Activated CD8-positive, alpha-beta memory T cell treated with anti-CD3 and anti-CD28 coated beads, Interleukin-2, amount 10 ng/mL, durations not matched to agents 7 days and 5 days (primary cell): ENCODE measurements at places on chromosomes 12 and 14. TPM values are rescaled to one million over a fixed set of nuclear protein-coding genes. Genes with fewer than 3 reads are reported as not detected.

- H3K27me3 ChIP-seq = no peaks in the 10 kb centered on the region
- peaks cover 23% of the 10 kb centered on the region for H3K4me1 ChIP-seq
- H3K27ac ChIP-seq = no peak overlapping the region
- no peak overlapping the region for H3K4me3 ChIP-seq
Measured at GRCh38 chr12:50918584-50919316, 33.6 kb upstream of the HIGD1C start.

- H3K27me3 ChIP-seq = no peaks in the 10 kb centered on the region
- H3K27ac ChIP-seq = no peak overlapping the region
- H3K4me1 ChIP-seq = no peaks in the 10 kb centered on the region
- H3K4me3 ChIP-seq = no peak overlapping the region
Measured at GRCh38 chr12:75833268-75833667, 198.3 kb downstream of the PHLDA1 start.

DNA sequence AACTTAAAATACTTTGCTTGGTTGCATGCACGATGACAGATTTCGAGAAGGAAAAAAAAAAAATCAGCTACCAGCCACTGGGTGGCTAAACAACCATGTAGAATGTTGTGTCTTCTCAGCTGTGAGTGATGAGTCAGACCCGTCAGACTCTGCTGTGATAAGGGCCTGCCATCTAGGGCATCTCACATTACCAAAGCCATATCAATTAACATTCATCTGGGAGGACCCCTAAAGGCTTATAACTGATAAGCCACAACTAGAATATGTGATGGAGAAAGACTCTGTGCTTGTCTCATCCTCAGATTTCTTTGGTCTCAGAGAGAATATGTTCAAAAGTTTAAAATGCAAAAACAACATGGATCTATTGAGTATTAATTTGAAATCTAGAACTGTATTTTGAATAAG, 111.5 kb downstream of the PAX9 start:
- no peaks in the 10 kb centered on the region for H3K36me3 ChIP-seq
- H3K4me3 ChIP-seq = no peak overlapping the region
- no peaks in the 10 kb centered on the region for H3K27me3 ChIP-seq

- H3K4me1 ChIP-seq = no peaks in the 10 kb centered on the region
- no peak overlapping the region for H3K27ac ChIP-seq
- no peak overlapping the region for H3K4me3 ChIP-seq
Measured at GRCh38 chr12:87074781-87075180, 818.6 kb upstream of the MGAT4C start.

GRCh38 chr12:81888106-81888740, 129.1 kb upstream of the PPFIA2 start:
- no peaks in the 10 kb centered on the region for H3K36me3 ChIP-seq
- H3K4me1 ChIP-seq = no peaks in the 10 kb centered on the region
- no peak overlapping the region for H3K4me3 ChIP-seq
- H3K27ac ChIP-seq = no peak overlapping the region
- no peak for DNase-seq
- no peaks in the 10 kb centered on the region for H3K27me3 ChIP-seq

DNA sequence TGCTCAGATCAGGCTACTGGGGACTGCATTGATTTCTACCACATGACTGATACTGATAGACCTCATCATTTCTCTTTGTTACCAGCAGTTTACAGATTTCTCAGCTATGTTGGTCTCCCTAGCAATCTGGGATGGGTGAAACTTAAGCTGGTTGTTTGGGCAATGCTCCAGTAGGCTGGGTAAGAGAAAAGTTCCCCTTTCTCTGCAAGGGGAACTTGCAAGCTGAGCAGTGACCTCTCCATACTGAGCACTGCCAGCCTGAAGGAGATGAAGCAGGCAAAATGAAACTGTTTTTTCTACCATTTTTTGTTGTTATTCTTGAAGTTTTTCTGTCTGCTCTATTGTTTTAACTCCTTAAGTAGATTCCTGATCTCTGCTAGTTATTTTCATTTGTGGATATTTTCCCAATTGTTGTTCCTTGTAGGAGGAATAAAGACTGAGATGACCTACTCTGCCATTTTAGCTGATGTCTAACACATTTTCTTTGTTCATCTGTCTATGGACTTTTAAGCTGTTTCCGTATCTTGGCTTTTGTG, 1.3 kb upstream of the OR4M1 start:
- H3K27ac ChIP-seq = no peak overlapping the region
- H3K4me3 ChIP-seq = no peak overlapping the region
- no peaks in the 10 kb centered on the region for H3K27me3 ChIP-seq
- DNase-seq = no peak

DNA sequence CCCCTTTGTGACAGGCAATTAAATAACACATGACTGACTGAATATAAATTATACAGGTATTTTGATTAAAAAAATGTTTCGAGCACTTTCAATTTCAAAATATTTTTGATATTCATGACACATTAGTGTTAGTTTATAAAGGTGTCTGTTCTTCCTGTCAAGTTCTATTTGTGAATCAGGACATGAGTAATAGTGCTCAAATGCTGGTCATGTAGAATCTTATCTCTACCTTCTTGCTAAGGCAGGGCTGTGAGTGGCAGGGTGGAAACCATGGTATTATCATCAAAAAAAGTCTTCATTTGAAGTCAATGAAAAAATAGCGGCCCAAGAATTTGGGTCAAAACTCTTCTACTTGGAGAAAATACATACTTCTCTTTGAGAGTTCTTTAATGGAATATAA, 250.2 kb downstream of the DACT1 start:
- no peak for DNase-seq
- no peak overlapping the region for H3K4me3 ChIP-seq
- H3K4me1 ChIP-seq = no peaks in the 10 kb centered on the region
- no peaks in the 10 kb centered on the region for H3K27me3 ChIP-seq

DNA sequence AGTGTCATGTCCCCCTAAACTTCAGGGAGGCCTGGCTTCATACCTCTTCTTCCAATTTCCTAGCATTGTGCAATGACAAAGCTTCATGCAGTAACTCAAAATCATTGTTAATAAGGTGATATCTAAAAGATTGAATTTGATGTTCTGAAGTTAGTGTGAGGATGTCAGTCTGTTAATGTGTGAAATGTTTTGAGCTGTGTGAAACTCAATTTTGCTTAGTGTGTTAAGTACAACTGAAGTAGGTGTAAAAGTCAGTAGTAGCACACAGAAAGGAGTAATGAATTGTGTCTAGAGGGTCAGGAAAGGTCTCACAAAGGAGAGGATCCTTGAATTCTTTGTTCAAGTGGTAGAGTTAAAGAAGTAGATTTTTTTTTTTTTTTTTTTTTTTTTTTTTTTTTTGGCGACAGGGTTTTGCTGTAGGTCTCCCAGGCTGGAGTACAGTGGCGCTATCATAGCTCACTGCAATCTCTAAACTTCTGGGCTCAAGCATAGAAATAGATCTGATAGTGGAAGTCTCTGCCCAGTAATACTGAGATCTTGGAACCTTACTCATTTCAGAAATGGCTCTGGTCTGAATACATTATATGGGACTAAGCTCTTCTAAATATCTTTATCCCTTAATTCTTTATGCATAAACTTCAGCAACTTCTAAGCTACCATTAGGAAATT, 63.9 kb downstream of the FUT8 start:
- peaks cover 44% of the 10 kb centered on the region for H3K36me3 ChIP-seq
- peaks cover 60% of the 10 kb centered on the region for H3K4me1 ChIP-seq
- H3K27me3 ChIP-seq = no peaks in the 10 kb centered on the region
- no peak overlapping the region for H3K4me3 ChIP-seq
- H3K27ac ChIP-seq = peak overlapping the region; percentile 73
- DNase-seq = no peak

GRCh38 chr14:101625336-101626097, 64.2 kb downstream of the DIO3 start:
- DNase-seq = no peak
- H3K27ac ChIP-seq = no peak overlapping the region
- peaks cover 2% of the 10 kb centered on the region for H3K27me3 ChIP-seq
- peaks cover 10% of the 10 kb centered on the region for H3K4me1 ChIP-seq

DNA sequence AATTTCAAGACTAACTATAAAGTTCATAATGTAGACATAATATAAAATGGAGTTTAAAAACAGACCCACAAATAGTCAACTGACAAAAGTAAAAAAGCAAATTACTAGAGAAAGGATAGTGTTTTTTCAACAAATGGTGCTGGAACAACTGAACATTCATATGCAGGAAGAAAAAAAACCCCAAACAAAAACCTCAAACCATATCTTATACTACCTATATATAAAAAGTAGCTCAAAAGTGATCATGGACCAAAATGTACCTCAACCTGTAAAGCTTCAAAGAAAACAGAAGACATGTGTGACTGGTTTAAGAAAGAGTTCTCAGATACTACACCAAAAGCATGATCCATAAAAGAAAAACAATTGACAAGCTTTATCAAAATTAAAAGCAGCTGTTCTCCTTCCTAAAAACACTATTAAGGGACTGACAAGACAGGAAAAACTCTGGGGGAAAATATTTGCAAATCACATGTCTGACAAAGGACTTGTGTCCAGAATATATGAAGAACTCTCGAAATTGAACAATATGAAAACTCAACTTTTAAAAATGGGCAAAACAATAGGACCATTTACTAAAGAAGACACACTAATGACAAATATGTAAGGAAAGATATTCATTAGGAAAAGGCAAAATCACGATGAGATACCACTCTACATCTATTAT, 22.7 kb upstream of the ARID4A start:
- H3K4me1 ChIP-seq = peaks cover 42% of the 10 kb centered on the region
- peak overlapping the region; percentile 8 for H3K4me3 ChIP-seq
- H3K36me3 ChIP-seq = peaks cover 49% of the 10 kb centered on the region
- H3K27me3 ChIP-seq = no peaks in the 10 kb centered on the region
- DNase-seq = no peak
- peak overlapping the region; percentile 81 for H3K27ac ChIP-seq

DNA sequence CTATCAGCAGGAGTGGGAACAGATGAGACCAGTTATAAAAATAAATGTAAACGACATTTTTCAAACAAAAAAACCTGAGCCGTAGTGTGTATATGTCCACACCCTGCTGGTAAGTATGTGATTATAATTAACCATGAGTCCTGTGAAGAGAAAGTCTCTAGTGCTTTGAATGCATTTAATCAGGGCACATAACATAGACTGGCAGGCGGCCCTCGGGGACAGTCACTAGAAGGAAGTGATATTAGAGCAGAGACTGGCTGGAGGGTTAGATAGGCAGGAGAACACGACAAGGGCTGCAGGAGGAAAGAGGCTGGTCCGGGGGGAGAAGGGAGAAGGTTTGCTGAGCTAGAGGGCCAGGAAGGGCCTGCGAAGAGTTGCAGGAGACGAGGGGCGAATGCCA, 23.8 kb upstream of the ELK3 start:
- no peak overlapping the region for H3K4me3 ChIP-seq
- peaks cover 9% of the 10 kb centered on the region for H3K27me3 ChIP-seq
- no peaks in the 10 kb centered on the region for H3K4me1 ChIP-seq
- H3K36me3 ChIP-seq = peaks cover 10% of the 10 kb centered on the region
- H3K27ac ChIP-seq = no peak overlapping the region
- DNase-seq = no peak

- H3K4me1 ChIP-seq = no peaks in the 10 kb centered on the region
- H3K27me3 ChIP-seq = peaks cover 10% of the 10 kb centered on the region
- H3K36me3 ChIP-seq = no peaks in the 10 kb centered on the region
- no peak overlapping the region for H3K27ac ChIP-seq
Measured at GRCh38 chr14:100804558-100805309, 21.2 kb upstream of the MEG3 start.

- H3K27me3 ChIP-seq = no peaks in the 10 kb centered on the region
- no peak overlapping the region for H3K27ac ChIP-seq
- H3K4me3 ChIP-seq = no peak overlapping the region
Measured at GRCh38 chr12:109915171-109916040, 15.3 kb downstream of the TCHP start.

DNA sequence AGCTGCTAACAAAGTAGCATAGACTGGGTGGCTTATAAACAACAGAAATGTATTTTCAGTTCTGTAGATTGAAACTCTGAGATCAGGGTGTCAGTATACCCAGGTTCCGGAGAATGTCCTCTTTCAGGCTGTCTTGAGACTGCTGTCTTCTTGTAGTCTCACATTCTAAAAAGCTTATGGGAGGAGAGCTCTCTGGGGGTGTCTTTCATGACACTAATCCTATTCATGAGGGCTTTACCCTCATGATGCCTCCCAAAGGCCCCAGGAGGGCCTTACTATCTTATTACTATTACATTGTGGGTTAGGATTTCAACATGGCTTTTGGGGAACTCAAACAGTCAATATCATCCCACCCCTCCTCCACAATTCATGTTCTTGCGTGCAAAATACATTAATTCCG, 94.3 kb downstream of the AEBP2 start:
- peaks cover 34% of the 10 kb centered on the region for H3K36me3 ChIP-seq
- H3K4me3 ChIP-seq = no peak overlapping the region
- no peak for DNase-seq
- H3K27me3 ChIP-seq = no peaks in the 10 kb centered on the region
- no peak overlapping the region for H3K27ac ChIP-seq

The GALNT16 gene
- 0.16 TPM for total RNA-seq

The KRT82 gene
- total RNA-seq = not detected
